ENCODE measurements at places on chromosomes 6 and 20. TPM values are rescaled to one million over a fixed set of nuclear protein-coding genes. Genes with fewer than 3 reads are reported as not detected.
A peak's percentile ranks its signal among the peaks of the same experiment; 100 is the strongest.

DNA sequence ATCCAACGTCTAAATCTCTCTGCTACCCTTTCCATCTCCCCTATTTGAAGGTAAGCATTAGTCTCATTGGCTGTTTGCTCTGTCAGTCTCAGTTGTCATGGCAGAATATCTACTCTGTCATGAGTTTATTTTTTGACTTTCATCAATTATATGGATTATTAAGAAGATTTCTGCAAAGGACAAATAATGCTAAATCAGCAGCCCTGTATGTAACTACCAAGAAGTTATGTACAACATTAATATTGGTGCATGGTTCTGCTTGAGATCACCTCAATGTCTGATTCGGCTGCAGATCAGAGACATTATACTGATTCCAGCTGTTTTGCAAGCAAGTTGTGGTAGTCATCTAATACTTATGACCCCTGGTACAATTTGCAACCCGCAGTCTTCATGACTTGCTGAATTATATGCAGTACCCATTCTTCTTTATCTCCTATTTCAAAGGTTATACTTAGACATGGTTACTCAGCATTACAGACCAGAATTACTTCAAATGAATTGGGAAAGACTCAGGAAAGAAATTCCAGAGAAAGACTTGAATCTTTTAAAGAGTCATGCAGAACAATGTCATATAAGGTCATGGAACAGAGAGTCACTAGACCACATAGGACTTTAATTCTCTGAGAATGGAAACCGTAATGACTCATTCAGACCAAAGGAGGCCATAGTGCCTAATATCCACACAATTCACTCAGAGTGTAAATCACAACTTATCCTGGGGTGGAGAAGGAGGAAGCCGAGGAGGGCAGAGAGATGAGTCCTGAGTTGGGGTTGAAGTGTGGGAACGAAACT lies 201.4 kb downstream of the IBTK start:
- DNase-seq: no peak

GRCh38 chr20:10671919-10672623 lies 1.7 kb downstream of the JAG1 start:
- DNase-seq: peak; percentile 85

DNA sequence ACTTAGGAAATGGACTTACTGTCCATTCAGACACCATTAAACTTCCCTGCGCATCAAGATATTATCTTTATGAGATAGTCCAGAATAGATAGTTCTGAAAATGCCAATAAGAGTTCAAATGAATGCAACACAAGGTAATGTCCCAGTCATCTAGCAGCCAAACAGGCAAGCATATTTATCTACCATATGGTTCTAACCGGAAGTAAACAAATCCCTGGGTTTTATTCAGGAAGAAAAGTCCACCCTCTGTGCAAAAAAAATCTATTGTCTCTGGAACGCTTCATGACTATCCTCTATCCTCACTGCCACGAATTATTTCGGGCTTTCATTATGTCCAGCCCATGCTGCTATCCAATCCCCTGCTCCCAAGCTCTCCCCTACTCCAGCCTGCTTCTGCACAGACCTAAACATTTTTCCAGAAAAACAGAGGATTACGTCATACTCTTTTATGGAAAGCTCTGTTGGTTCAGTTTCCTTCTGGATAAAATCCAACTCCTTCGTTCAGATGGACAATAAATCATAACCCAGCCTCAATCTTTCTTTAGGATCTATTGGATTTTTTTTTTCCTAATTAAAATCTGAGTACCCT lies 11.4 kb downstream of the PPIL6 start:
- no peak for DNase-seq

The CCN2 gene
- 76.5 TPM for total RNA-seq
